Choroid plexus epithelial cell (primary cell): ENCODE measurements at places on chromosomes 11 and 22.

DNA sequence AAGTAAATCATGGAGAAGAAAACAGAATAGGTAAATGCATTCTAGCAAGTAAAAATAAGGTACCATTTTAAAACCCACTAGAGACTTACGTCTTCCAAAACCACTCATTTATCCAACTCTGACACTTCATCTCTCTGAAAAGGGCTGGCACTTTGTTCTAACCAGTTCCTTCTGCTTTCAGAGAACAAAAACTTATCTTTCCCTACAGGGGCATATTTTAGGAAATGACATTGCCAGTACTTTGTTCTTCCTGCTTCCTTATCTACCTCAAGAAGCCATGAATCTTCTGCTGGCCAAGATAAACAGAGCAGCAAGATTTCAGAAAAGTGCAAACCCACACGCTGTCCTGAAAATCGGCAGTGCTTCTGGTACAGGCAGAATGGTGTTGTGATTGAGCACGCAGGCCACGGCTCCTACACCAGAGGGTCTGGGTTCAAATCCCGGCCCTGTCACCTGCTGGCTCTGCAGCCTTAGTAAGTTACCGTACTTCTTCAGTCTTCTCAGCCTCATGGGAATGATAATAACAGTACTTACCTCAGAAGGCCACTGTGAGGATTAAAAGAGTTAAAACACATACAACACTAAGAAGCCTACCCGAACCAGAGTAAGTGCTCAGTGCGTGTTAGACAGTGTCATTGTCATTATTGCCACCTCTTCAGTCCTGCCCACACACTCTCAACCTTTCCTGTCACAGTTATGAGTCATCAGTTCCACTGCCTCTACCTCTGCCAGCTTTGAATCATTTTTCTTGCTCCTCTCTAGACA, 11.0 kb downstream of the MPZL3 start:
- DNase-seq = no peak

DNA sequence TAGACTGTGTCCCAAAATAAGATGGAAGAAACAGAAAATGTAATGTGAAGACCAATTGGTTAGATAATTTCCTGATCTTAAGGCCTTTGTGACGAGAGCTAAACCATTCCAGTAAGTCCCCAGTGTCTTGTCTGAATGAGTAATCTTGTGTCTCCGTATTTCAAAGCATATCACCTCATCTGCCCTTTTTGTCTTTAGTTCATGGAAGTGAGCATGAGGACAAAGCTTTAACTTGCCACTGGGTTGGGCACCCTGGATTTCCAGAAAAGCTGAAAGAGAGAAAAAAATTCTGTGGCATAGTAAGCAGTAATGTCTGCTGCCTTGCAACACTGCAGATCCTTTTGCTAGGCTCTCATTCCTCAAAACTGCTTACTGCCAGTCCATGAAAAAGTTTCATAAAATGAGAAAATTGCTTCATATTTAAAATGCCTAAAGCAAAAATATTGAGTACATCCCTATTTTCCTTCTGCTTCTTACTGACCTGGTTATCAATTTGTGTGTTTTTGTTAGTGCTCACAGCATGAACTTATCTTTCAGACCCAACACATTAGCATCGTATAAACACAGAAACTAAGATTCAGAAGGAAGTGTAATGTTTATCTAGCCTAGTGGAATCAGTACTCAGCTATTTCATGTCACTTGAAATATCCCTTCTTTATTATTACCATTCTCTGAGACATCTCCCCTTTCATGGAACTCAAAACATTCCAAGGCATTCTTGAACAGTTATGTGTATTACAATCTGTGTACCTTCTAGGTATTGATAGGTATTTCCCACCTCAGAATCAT, 5.3 kb downstream of the CASP12 start:
- DNase-seq = peak; percentile 72

- DNase-seq = peak; percentile 21
Observed at GRCh38 chr11:26572770-26573402, 823 bp upstream of the MUC15 start.

DNA sequence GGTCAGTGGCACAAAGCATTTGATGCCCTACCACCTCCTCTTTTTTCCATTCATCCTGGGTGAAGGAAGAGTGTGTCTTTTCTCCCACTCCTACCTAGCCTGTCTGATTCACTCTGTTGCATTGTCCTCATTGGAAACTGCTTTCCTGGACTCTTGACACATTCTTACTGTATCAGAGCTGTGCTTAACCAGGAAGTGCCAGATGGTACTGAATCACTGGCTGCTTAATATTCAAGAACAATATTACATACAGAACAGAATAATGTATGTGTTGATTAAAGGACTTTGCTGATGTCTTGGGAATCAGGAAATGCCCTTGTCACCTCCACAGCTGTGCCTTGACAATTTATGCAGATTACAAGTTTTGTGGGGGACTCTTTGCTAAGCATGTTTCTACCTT, 44.4 kb downstream of the SVIP start:
- peak; percentile 24 for DNase-seq

- DNase-seq = no peak
Observed at GRCh38 chr11:91209306-91209705, 986.5 kb upstream of the CHORDC1 start.

- DNase-seq = no peak
Observed at GRCh38 chr22:21937041-21937820, 15.4 kb downstream of the PPM1F start.

DNA sequence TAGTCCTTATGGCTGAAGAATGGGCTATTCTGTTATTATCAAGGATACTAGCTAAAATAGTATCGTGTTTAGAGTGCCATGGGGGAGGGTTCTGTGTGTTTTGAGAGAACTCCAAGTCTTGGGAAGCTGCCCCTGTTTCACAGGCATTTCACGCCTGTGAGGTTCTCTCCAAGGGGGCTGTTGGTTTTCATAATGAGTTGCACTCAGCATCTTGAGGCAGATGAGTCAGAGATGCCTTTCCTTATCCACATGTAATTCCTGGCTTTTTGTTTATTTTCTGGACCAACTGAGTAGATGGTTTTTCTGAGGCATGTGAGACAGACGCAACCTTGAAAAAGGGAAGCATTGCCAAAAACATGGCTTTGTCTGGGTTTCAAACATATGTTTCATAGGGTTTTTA, 203.7 kb downstream of the ARHGAP42 start:
- DNase-seq = peak; percentile 95

- DNase-seq = peak; percentile 97
Observed at GRCh38 chr22:39174498-39175352, 22.2 kb upstream of the CBX7 start.

GRCh38 chr22:28068826-28069225, 149.8 kb upstream of the PITPNB start:
- no peak for DNase-seq

DNA sequence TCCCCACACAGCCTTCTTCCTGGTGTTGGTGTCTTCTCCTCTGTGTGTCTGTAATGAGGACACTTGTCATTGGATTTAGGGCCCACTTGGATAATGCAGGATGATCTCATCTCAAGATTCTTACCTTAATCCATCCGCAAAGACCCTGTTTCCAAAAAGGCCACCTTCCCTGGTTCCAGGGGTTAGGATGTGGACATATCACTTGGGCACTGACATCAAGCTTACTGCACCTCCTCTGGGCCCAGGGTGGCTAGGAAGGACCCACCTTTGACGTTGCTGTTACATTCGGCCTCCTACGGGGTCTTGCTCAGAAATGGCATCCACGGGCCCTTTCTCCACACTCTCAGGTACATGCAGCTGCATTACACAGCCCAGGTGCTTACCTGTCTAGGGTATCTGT, 535.9 kb downstream of the BRD1 start:
- no peak for DNase-seq

GRCh38 chr22:25759825-25760231, 17.8 kb downstream of the MYO18B start:
- DNase-seq = peak; percentile 95

GRCh38 chr11:114290503-114291235, 5.5 kb upstream of the NNMT start:
- DNase-seq = peak; percentile 66

GRCh38 chr11:128291007-128291406, 296.4 kb downstream of the ETS1 start:
- DNase-seq = no peak

GRCh38 chr11:67606093-67606491, 644 bp upstream of the NDUFV1 start:
- DNase-seq = no peak

DNA sequence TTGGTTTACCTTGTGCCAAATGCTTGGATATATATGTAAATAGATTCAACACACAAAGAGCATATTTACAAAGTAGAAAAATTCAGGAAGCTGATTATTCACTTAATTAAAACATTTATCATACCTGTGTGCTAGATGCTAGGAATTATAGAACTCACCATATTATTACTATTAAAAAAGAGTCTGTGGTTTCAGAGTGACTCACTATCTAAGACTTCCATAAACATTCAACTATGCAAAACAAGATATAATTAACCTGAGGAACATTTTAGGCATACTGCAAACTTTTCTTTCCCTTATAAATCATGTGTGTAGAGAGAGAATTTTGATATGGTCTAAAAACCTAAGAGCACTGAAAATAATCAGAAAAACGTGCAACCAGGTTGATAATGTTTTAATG, 27.3 kb downstream of the CTSC start:
- peak; percentile 66 for DNase-seq

- DNase-seq = no peak
Observed at GRCh38 chr11:69276165-69276564, 17.8 kb upstream of the MYEOV start.

DNA sequence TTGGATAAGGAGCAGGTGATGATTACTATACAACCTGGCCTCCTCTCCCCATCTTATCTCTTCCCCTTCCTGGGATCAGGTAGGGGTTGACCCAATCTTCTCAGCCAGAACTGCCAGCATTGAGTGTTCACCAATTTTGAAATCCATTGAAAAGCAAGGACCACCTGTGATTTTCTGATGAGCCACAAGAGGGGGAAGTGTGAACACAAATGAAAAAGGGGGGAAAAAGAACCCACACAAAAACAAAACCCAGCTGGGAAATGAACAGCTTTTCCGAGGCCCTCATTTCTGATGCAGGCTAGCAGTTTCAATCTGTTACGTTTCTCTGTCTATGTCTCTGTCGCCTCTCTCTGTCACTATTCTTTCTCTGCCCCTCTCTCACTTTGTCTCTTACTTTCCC, 161.9 kb downstream of the INSC start:
- peak; percentile 24 for DNase-seq

GRCh38 chr11:133811850-133812685, 33.2 kb downstream of the SPATA19 start:
- no peak for DNase-seq

DNA sequence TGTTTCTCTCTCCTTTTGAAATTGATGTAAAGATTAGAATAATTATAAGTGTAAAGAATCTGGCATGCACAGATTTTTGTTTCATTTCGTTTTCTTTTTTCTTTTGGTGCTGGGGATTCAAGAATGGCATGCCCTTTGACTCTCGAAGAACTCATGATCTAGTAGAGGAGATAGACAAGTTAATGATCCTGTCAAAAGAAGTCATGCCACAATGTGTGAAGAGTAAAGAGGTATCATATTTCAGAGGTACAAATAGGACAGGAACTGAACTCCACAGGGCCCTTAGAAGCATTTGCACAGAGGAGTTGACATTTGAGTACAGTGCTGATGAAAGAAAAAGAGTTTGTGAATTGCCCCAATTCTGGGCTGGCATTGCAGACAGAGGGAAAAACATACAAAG, 708.0 kb upstream of the ARHGAP42 start:
- no peak for DNase-seq

DNA sequence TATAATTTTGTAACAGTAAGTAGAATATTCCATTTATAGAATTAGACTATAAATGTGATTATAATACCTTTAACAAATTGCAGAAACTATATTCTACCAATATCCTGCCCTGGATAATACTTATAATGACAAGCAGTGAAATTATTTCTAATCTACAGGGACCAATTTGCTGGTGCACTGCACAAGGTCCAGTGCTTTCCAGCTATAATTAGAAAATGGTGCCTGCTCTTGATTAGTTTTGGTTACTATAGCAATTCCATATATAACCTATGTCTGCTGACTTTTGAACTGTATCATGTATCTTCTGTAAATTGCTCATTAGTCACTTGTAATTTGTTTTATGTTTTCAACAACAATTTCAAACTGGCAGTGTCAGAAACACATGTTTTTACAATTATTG, 23.1 kb downstream of the FANCF start:
- DNase-seq = no peak

DNA sequence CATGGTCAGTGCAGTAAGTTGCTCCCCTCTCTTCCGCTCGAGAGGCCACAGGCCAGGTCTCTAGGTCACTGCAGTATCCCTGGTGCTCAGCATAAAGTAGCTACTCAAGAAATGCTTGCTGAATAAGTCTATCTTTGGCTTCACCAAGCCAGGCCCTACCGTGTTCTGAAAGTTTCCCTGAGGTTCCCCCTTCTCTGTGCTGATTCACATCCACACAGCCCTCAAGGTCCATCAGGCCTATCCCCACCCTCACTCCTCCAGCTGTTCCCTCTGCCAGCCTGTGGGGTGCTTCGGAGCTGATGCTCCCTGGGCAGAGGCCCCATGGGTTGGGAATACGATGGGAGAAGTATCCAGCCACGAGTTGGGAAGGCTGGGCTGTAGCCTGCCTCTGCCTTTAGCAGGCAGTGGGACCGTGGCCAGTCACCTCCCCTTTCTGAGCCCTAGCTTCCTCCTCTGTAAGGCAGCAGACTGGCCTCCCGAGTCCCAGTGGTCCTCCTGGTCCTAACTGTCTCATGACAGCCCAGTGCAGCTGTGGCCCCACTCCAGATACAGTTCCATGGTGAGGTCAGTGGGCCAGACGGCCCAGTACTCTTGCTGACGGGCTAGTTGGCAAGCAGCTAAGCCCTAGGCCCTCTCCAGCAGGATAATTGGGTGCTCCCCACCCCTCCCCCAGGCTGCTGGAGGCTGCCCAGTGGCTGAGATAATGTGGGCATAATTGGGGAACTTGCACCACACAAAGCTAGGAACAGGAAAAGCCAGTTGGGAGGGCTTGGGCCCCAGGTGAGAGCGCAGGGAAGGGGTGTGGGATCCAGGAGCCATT, 48.2 kb downstream of the NECTIN1 start:
- no peak for DNase-seq

- no peak for DNase-seq
Observed at GRCh38 chr11:95070471-95070870, 3.8 kb downstream of the SRSF8 start.
